Mucosa of gallbladder (tissue), 1 donor: ENCODE measurements at places on chromosomes 4 and X. TPM values are rescaled to one million over a fixed set of nuclear protein-coding genes. Genes with fewer than 3 reads are reported as not detected.

Gene SSX2B
- total RNA-seq: 0.26 TPM

Gene NXF2
- total RNA-seq: not detected

Gene RS1
- total RNA-seq: not detected

Gene RAB40A
- 0.92 TPM for total RNA-seq

Gene APOO
- 26.2 TPM for total RNA-seq

Gene SLITRK4
- total RNA-seq: 1.2 TPM

Gene TMEM271
- not detected for total RNA-seq

Gene APBB2
- total RNA-seq: 44.9 TPM

Gene DCAF4L1
- 0.12 TPM for total RNA-seq

Gene MAGEC2
- total RNA-seq: not detected
